NCI-H2029 treated with DMSO at 0.1 percent for 48 hours (cell line): ENCODE measurements at places on chromosomes 16 and 17.

DNA sequence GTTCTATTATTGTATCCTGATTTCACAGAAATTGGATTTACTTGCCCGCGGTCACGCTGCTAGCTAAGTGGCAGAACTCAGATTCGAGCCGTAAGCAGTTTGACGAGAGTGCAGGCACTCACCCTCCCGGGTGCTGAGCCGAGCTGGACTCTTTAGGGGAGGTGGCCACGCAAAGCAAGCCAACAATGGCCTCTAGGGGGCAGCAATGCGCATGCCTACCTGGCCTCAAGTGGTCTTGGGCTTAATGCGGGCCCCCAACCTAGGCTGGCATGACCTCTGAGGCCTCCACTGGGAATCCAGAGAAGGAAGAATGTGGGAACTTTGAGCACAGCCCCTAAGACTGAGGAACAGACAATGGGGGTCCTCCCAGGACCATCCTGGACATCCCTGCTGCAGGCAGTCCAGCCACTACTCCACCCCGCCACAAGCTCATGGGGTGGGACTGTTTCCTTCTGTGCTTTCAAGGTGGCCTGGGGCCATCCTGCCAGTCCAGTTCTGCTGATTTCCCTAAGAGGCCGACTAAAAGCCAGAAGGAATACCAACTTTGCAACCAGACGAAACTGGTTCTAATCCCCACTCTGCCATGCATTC, 276.5 kb downstream of the XYLT1 start:
- DNase-seq = no peak

- no peak for DNase-seq
These were observed 79.5 kb upstream of the FOXF1 start for GRCh38 chr16:86430814-86431213.

GRCh38 chr17:4477255-4477791, 21.4 kb upstream of the SPNS2 start:
- DNase-seq = no peak

DNA sequence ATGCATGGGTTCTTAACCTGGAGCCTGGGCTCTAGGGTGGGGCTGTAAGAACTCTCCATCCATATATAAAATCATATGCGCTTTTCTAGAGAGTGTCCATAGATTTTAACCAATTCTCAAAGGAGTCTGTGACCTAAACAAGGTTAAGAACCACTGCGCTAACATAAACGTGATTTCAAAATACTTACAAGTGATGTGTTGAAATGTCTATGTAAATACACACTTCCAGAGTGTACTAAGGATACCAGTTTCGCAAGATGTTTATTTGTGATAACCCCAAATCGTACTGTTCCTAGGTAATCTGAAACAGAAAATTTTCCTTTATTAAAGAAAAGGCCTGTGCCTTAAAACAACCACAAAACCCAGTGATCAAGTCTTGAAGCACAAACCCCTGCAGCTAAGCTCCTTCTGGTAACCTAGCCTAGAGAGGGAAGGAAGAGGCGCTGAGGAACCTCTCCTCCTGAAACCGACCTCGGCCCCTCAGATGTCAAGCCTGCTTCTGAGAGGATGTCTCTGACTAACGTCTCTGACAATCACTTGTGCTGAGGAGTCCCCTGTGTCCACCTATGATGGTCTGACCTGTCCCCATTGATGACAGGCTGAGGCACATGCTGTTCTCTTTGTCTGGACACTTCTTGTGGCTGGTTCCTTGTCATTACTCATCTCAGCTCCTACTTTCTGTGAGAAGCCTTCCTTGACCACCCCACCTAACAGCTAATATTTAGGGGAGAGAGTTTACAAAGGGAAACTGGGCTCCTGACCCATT, 32.2 kb downstream of the SNN start:
- DNase-seq = no peak
